Small intestine (tissue), 16 donors: ENCODE measurements at places on chromosomes 3 and 15.

DNA sequence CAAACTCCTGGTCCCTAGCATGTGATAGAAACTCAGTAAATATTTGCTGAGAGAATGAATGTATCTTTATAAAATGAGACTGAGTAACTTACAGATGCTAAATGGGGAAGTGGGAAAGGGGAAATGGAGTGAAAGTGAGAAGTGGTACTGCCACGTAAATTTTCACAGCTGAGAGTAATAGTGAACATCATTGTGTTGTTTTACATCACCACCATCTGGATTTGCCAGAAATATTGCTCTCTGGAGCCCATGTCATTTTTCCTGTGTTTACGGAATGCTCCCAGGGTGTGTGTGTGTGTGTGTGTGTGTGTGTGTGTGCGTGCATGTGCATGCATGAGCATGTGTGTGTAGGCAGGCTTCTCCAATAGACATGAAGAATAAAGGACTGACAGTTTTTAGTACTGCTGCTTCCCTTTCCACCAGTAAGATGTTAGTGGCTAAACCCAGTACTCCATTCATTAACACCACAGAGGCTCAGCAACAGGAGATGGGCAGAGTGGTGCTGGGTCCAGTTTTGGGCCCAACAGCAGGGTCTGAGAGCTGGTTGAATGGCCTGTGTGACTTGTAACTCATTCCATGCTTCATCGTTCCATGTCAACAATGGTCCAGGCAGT, 57.3 kb downstream of the DIPK2A start:
- DNase-seq: no peak

- DNase-seq: no peak
These were observed 52.3 kb upstream of the GALNT15 start for GRCh38 chr3:16122155-16122554.

DNA sequence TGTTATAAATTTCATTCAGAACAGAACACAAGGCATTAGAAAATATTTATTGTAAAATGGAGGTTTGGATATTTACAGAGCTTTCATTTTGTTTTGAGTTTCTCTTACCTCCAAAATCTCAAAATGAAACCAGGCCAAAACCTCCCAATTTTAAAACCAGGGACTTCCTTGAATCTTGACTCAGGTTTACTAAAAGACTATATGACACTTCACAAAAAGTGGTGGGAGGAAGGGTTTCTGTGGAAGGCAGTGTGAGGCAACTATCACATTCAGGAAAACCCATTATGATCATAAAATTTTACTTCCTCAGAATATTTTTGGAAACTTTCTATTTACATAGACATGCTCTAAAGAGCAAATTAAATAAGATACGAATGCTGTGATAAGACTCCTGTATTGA, 205.8 kb upstream of the EOMES start:
- no peak for DNase-seq

DNA sequence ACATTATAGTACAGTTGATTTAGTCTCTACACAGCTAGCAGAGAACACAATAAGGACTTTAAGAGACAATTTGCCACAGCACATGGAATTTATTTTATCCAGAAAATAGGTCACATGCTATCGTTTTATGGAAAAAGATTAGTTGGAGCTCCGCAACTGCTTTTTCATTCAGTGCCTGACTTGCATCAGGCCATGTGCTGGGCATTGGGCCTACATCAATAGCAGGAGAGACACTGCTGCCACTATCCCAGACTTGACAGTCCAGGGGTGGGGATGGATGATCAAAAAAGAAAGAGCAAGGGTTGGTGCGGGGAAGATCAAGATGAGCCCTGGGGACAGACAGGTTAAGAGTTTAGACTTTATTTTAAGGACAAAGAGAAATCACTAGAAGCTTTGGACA, 75.2 kb upstream of the C3orf80 start:
- DNase-seq: no peak

- DNase-seq: peak; percentile 3
These were observed 368.6 kb upstream of the MCTP2 start for GRCh38 chr15:93862791-93863190.

- DNase-seq: no peak
These were observed 12.0 kb upstream of the ATP1B3 start for GRCh38 chr3:141864281-141864970.

- DNase-seq: no peak
These were observed 9.6 kb downstream of the VGLL4 start for GRCh38 chr3:11634081-11634635.

DNA sequence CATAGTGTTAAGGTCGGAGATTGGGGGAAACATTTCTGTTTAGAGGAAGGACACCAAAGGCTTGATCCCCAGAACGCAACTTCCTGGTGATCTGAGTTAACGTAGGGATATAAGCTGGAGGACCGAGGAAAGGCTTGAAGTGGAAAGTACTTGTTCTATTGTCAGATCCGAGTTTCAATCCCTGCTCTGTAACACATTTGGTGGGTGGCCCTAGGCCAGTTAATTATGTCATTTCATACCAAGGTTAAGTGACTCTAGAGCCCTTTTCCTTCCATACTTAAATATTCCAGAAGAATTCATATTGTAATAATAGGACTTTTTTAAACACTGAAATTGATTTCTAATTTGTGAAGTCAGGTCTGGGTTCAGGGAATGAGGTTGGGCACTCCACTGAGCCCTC, 80.9 kb downstream of the RPLP1 start:
- DNase-seq: no peak

DNA sequence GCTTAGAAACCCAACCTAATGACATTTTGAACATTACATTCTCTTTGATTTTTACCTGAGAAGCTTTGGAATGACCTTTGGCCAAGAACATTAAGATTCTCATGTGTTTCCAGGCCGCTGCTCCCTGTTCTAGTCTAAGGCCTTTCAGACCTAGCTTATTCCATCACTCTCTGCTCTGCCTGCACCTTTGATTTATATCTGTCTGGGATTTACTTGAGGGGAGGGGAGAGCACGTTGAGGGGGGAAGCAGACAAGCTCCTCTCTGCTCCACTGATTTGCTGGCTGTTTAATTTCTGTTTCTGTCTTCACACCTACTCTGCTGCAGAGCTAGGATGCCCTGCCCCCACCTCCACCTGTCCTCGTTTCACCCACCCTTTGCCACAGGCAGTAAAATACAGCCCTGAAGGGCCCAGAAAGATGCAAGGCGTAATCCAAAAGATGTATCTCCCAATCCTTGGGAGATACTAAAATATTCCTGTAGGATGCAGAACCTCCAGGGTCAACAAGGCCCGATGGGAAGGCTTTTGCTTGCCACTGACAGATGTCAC, 429.8 kb downstream of the EPHB1 start:
- no peak for DNase-seq

- no peak for DNase-seq
These were observed 112.7 kb downstream of the KLF13 start for GRCh38 chr15:31439328-31439727.

DNA sequence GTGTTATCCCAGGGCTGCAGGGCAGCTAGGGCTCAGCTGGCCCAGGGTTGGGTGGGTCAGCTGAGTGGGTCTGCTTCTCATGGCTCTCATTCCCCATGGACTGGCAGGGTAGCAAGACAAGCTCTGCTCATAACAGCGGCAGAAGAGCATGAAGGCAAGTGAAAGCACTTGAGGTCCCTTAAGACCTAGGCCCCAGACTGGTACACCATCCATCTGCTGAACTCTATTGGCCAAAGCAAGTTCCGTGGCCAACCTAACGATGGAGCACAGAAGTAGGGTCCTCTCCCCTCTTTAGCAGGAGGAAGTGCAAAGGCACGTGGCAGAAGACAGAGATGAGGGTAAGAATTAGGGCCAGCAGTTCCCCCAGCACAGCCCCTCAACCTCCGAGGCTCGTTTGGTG, 174.3 kb upstream of the TOPAZ1 start:
- no peak for DNase-seq

DNA sequence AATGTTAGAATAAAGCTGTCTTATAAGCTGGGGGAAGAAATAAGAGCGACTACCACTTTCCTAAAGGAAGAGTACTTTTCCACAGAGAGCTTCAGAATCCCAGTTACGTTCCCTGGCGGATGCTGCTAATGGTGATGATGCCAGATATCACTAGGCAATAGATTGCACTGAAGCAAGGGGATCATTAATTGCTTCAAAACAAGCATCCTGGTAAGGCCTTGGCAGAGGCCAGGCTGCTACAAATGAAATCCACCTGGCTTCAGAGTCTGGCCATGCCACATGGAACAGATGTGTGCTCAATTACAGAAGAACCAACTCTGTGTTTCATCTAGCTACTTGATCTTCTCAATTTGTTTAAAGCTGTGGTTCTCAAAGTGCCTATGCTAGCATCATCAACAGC, 129.2 kb upstream of the IL12A start:
- DNase-seq: no peak

- DNase-seq: no peak
These were observed 477.2 kb downstream of the RBMS3 start for GRCh38 chr3:29758108-29758433.

GRCh38 chr3:64647825-64648224, 40.0 kb downstream of the ADAMTS9 start:
- no peak for DNase-seq

- DNase-seq: peak; percentile 11
These were observed 199.6 kb upstream of the EIF1B start for GRCh38 chr3:40109641-40110490.

DNA sequence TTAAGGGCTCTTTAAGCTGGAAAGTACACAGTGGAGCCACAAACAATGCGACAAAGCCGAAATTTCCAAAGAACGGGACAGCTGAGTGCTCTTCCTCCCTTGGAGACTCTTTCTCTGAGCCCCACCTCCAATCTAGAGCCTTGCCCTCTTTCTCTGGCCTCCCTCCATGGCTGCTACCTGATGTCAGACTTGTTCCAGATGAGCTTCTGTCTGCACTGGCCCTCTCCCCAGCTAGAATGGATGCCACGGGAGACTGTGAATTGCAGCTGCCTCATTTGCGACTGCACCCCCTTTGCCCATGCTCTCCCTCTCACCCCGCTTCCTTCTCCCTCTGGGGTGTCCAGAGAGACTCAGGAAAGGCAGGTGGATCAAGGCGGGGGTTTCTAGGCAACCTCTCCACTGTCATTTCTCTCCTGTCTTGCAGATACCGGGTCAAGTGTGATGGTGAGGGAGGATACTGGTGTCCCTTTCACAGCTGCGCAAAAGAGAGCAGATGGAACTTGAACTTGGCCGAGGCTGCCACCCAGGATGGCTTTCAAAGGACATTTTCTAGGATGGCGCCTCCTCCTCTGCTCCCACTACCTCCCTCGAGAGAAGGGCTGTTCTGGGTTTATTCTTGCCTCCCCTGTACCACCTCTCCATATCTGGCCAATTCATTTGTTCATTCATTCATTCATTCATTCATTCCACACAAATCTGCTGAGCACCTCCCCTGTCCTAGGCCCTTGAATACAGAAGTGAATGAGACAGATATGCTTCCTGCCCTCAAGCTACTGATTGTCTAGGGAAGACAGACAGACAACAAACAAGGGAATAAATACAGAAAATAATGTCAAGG, 12.8 kb downstream of the ATP2B2 start:
- no peak for DNase-seq

- no peak for DNase-seq
These were observed 199.2 kb downstream of the GHSR start for GRCh38 chr3:172249039-172249438.

DNA sequence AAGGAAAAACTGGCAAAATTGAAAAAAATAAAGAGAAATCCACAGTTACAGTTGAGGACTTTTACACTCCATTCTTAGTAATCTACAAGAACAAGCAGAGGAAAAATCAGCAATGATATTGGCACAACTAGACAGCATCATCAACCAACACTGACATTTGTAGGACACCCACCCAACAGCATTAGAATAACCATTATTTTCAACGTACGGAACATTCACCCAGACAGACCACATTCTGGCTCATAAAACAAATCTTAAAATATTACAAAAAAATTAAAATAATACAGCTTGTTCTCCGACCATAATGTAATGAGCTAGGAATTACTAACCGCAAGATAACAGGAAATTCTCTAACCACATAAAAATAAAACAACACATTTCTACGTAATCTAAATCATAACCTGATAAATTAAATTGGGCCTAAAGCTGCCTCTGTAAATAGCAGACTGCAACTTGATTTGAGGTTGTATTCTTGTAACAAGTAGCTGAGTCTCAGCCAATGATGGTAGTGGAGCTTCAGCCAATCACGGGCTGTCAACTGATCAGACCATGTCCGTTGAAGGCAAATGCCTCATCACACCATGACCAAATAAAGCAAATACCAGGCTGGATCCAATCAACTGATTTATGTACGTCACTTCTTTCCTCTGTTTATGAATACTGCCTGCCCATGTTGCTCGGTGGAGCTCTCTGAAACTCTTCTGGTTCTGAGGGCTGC, 9.2 kb downstream of the PLSCR4 start:
- no peak for DNase-seq

DNA sequence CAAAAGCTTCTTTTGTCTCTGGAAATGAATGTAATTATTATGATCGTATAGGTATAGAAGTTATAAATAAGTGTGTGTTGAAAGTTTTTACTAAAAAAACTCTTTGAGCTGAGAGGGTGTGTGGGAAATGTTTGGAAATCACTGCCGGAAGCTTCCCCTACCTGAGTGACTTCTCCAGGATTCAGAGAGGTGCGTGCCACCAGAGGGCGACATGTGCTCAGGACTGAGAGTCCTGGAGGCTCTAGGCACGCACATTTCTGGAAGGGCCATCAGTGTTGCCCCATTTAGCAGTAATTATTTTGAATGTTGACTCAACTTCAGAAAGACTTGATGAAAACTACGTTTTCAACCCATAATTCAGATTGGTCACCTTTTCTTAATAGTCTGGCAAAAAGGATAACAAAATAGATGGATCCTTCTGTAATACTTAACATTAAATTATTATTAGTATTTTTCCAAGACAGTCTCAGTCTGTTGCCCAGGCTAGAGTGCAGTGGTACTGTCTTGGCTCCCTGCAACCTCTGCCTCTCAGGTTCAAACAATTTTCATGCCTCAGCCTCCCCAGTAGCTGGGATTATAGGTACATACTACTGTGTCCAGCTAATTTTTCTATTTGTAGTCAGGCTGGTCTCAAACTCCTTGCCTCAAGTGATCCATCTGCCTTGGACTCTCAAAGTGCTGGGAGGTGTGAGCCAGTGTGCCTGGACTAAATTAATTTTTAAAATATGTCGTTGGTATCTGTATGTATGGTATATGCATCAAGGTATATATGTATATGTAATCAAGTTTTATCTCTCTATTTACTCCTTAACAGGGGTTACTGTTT, 34.5 kb downstream of the GPR171 start:
- peak; percentile 78 for DNase-seq

GRCh38 chr3:53844262-53845102, 1.7 kb downstream of the CHDH start:
- DNase-seq: peak; percentile 81

DNA sequence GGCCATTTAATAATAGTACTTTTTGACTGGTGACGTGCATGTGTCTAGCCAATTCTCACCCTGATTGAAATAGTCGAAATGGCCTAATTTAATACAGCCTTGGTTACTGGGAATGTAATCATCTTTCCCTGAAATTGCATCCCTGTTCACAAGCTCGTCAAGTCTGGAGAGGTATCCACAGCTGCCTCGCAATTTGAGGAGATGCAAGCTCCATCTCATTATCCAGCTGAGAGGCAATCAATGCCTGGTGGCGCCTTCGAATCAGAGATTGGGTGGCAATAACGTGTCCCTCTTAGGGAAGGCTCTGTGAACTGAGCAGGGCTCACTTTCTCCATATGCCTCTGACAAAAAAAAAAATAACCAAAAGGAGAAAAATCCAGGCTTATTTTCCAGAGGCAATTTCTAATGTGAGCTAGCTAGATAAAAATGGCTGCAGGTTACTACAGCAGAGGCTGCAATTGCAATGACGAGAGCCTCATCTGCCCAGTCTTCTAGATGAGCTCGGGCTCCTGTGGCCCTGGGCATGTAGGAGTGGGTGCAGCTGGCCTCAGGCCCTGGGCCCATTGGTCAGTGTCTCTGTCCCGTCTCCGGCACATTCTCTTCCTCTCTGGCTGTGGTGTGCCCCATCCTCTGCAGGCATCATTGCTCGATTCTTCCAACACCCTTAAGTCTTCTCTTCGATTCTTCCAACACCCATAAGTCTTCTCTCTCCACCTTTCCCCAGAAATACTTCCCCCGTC, 487.5 kb downstream of the GABRG3 start:
- DNase-seq: no peak
